CD4-positive, alpha-beta T cell treated with Interleukin-1 beta for 1 hour (primary cell): ENCODE measurements at places on chromosomes 6 and 20.

- DNase-seq = no peak
Observed at GRCh38 chr6:19268718-19269117, 568.5 kb upstream of the ID4 start.

DNA sequence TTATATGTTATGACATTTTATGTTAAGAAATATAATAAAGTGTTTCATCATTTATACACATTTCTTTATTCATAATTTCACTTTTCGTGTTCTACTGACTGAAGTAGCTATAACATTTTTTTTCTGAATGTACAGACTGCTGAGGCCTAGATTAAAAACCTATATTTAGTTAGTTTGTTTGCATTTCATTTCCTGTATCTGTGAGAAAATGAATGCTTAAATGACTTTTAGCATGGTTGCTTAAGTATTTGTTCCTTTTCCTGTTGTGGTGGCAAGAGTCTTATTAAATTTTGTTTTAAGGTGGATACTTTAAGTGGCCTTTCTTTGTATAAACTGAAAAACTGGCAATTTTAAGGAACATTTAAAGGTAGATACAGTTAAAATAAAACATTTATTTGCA is 779.7 kb upstream of the MAN1A1 start:
- no peak for DNase-seq

GRCh38 chr6:90678049-90678779 is 91.3 kb upstream of the MAP3K7 start:
- no peak for DNase-seq

DNA sequence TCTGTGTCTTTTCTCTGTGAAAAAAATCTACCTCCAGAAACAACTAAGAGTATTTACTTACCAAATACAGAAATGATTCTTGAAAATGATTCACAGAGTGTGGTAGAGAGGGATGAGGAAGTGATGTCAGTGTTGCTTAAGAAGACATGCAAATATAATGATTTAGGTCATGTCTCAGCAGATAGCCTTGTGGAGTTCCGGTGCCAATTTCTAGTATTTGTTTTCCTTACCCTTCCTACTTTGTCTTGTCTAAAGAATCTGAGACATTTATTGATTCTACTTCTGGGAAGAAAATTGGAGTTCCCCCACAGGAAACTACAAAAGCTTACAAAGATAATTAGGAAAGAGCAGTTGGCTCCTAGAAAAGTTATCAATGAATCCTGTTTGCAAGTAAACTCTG is 68.8 kb downstream of the GJA1 start:
- no peak for DNase-seq

- no peak for DNase-seq
Observed at GRCh38 chr20:62463651-62464424, 12.0 kb downstream of the GATA5 start.

DNA sequence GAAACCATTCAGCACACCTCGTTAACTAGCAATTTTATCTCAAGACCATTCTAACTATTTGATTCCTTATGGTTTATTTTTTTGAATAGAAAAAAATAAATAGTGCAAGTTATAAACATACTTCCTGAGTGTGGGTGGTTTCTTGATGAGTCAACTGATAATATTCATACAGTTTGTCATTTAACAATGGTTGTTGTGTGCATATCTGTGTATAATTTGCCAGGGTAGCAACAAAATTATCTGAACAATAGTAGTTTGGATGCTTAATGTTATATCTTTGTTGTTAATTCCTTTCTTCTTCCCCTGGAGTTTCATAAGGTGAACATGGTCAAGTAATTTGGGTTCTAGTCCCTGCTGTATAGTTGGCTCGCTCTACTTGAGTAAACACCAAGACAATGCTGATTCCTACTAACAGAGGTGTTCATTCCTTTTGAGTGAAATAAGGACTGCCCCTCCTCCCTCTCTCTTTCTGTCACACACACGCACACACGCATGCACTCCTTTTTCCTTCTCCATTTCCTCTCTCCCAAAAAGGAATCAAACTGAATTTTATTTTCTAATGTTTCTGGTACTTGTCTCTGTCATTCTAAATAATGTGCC is 938.1 kb upstream of the EPHA7 start:
- DNase-seq = no peak
